ENCODE measurements at places on chromosomes 13 and 19.

- DNase-seq = no peak
These were observed 744 bp downstream of the ZNF805 start for GRCh38 chr19:57241176-57241575.

DNA sequence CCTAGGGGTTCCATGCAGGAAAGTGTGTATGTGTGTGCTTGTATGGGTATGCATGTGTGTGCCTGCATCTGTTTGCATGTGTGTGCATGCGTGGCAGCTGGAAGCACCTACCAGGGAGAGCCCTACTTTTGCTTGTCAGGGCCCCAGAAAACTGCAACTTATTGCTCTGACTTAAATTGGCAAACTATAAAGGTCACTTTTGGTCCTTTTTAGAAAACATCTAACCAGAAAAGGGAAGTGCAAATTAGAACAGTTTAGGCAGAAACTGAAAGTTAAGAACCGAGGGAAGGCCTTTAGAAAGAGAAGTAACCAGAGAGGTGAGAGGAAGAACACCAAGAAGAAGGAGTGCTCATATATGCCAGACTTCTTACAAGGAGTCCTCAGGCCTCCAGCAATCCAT lies 32.5 kb downstream of the DLEU7 start:
- no peak for DNase-seq

GRCh38 chr19:38417544-38418506 lies 8.2 kb downstream of the RASGRP4 start:
- no peak for DNase-seq

DNA sequence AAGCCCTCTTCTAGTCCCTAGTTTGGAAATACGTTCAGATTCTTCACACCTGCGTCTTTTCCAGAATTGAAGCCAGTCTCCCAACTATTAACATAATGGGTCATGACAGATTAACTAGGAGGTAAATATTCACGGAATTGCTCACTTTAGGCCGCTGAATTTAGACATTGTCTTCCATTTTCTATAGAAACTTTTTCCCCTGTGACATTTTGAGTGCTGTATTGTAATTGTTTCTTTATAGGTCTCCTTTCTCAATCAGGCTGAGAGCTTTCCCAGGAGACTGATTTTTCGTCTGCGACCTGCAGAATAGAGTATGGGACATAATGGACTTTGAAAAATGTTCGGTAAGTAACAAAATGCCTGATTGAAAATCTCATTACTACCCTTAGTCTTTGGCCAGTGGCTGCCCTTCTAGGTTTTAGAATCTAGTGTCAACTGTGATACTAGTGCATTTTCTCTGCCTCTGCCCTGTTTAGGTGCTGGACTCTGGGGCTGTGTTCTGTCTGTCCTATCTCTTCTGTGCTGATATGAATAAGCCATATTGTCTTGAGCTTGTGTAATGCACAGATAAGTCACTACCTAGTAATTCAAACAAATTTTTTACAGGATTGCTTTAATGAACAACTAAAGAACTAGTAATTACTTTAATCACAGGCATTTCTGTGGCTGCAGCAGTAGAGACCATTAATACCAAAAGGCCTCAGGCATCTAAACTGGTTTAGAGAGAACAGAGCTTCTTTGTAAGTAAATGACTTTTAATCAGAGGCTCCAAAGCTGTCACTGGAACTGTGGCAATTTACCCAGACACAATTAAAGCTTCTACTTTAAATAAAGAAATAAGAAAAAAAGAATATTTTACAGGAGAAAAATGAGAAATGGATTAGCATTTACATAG lies 122.4 kb upstream of the FREM2 start:
- no peak for DNase-seq

- no peak for DNase-seq
These were observed 2.3 kb downstream of the CEBPG start for GRCh38 chr19:33375837-33376159.

DNA sequence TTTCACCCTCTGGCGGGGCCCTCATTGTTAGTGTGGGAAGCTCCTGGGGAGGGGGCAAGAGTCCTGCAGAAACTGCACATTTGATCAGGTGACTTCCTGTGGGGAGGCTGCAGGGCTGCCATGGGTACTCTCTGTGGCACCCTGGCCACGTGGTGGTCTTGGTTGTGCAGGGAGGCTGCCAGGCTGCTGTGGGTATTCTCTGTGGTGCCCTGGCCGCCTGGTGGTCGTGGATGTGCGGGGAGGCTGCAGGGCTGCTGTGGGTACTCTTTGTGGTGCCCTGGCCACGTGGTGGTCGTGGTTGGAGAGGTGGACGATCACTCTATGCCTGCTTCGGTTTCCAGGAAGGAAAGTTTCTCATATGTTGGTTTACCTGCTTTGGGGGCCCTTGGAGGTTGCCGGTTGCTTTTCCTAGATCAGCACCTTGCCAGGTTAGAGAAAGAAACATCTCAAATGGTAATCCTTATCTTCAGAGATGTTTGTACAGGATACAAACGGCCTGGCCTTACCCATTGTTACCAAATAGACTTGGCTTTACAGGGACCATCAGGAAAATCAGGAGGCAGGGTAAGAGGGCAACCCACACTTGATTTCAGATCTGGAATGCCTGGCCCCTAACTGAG lies 22.9 kb downstream of the TEX29 start:
- no peak for DNase-seq

DNA sequence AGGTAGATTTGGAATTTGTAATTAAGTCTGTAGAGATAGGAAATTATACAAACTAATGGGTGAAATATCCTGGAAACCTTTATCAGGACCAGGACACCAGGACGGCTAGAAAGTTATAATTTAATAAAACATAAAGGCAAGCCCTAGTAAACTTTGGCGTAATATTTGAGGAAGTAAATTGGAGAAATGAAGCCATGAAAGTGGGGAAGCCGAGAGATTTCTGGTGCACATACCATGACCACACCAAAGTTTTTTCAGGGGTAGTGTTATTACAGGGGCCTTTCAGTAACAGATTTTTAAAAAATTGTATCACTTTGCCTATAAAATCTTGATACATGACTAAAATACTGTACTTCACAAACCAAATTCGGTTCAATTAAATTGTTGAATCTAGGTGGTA lies 54.7 kb upstream of the URAD start:
- DNase-seq = no peak

DNA sequence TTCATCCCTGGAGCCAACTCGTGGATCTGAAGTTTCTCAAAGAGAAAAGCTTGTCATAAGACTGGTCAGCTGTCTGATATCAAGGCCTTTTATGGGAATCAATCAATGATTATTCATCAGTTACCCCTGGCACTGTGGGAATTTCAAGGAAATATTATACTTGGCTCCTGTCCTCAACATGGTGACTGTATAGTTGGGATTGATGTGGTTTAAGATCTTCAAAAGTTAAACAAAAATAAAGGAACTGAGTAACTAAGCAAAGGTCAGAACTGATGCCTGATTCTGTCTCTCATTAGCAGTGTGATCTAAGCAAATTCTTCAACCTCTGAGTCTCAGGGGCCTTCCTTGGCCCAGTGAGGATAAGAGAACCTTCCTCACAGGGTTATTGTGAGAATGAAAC lies 22.2 kb upstream of the SERPINE3 start:
- no peak for DNase-seq

- no peak for DNase-seq
These were observed 328.4 kb downstream of the SLC7A1 start for GRCh38 chr13:29266756-29267733.

All from substantia nigra (tissue), 51 donors.